ENCODE measurements at places on chromosomes 3 and 15.

GRCh38 chr3:11713171-11713570 lies 69.5 kb upstream of the VGLL4 start:
- no peak for DNase-seq

DNA sequence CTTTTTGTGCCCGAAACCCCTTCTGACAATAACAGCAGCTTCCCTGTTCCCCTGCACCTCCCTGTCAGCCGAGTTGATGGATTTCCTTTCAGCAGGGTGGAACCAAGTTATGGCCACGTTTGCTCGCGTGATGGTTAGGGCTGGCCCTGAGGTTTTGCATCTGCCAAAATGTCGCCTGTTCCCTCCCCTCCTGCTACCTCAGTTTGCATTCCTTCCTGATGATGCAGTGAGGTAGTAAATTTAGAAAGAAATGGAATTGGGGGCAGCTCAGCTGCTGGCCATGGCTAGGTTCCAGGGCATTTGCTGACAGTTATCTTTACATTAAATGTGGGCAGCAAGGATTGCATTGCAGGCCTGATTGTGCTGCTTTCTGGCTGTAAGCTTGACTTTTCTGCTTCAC lies 13.2 kb downstream of the LIMD1 start:
- no peak for DNase-seq

- DNase-seq = no peak
These were observed 20.6 kb downstream of the COPS2 start for GRCh38 chr15:49134683-49135341.

GRCh38 chr3:80159990-80160506 lies 392.2 kb upstream of the ROBO1 start:
- DNase-seq = no peak

Measured in CD4-positive, alpha-beta T cell treated with Interleukin-2 at 100 ng/mL for 4 hours (primary cell).